ENCODE measurements at places on chromosomes 16 and 17. TPM values are rescaled to one million over a fixed set of nuclear protein-coding genes. Genes with fewer than 3 reads are reported as not detected.

Gene NPIPA5
- 3.9 TPM for total RNA-seq

Gene ORMDL3
- 58.2 TPM for total RNA-seq

Gene ASIC2
- total RNA-seq = not detected

Gene SALL1
- total RNA-seq = not detected

Gene PIRT
- total RNA-seq = not detected

Gene SLC6A2
- not detected for total RNA-seq

Gene CEP295NL
- 9.9 TPM for total RNA-seq

GRCh38 chr16:89847051-89847939 lies 19.0 kb downstream of the SPIRE2 start:
- no peaks in the 10 kb centered on the region for H3K27me3 ChIP-seq
- H3K4me1 ChIP-seq = peaks cover 21% of the 10 kb centered on the region
- no peak overlapping the region for H3K27ac ChIP-seq
- no peak overlapping the region for H3K4me3 ChIP-seq

GRCh38 chr17:67493812-67494211 lies 116.7 kb downstream of the PITPNC1 start:
- no peak for DNase-seq
- H3K4me1 ChIP-seq = peaks cover 22% of the 10 kb centered on the region
- H3K4me3 ChIP-seq = no peak overlapping the region
- H3K36me3 ChIP-seq = no peaks in the 10 kb centered on the region
- H3K27ac ChIP-seq = no peak overlapping the region

DNA sequence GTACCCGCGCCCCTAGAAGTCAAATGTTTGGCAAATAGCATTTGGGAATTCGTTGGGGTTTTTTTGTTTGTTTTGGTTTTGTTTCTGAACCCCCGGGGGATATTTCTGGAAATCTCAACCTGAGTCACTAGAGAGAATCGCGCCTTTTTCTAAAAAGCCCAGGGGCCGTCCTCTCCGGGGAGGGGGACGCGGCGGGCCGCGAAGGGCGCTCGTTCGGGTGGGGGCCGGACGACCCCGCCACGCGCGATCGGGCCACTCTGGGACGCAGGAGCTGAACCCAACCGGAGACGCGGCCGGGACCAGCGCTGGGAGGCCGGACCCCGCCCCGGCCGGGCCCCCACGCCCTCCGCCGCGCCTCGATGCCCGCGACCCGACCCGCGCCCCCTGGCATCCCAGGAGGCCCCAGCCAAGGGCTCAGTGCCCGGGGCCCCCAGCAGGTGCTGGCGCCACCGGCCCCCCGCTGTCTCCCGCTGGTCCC lies 302 bp downstream of the LITAF start:
- no peak for DNase-seq
- no peaks in the 10 kb centered on the region for H3K36me3 ChIP-seq
- H3K4me3 ChIP-seq = peak overlapping the region; percentile 79
- H3K27ac ChIP-seq = peak overlapping the region; percentile 99
- peaks cover 57% of the 10 kb centered on the region for H3K4me1 ChIP-seq
- peaks cover 20% of the 10 kb centered on the region for H3K27me3 ChIP-seq

DNA sequence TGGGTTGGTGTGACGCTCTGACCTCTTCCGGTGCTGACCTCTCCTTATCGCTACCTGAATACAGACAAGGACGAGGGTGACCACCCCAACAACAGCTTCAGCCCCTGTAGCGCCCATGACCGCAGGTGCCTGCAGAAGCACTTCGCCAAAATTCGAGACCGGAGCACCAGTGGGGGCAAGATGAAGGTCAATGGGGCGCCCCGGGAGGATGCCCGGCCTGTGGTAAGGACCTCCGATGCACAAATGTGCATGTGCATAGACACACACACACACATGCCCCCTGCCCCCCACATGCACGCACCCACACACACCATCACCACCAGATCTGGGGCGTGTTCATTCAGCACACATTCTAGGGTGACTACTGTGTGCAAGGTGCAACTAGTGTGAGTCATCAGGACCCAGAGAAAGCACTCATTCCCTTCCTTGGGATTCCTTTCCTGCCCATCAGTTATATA lies 9.7 kb downstream of the IGFBP4 start:
- no peaks in the 10 kb centered on the region for H3K27me3 ChIP-seq
- no peak for DNase-seq
- peaks cover 95% of the 10 kb centered on the region for H3K4me1 ChIP-seq
- no peak overlapping the region for H3K4me3 ChIP-seq

- peaks cover 12% of the 10 kb centered on the region for H3K27me3 ChIP-seq
- DNase-seq = no peak
- H3K36me3 ChIP-seq = no peaks in the 10 kb centered on the region
- H3K27ac ChIP-seq = no peak overlapping the region
- H3K4me3 ChIP-seq = no peak overlapping the region
Observed at GRCh38 chr17:6706499-6706898, 6.7 kb downstream of the SLC13A5 start.

DNA sequence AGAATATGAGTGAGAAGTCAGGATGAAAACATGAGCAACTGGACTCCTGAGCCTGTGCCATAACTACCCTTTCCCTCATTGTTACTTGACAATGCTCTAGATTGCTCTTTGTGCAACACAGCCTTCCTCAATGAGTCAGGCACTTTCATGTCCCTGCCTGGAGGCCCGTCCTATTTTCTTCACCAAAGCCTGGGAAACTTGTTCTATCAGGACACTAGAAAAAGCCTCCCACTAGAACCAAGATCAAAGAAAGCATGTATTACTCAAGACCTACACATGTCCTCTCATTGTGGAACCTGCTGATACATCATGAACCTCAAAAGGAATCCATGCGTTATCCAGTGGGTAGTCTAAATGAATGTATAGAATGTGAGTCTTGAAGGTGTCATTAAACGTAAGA lies 624.5 kb downstream of the TOX3 start:
- H3K4me1 ChIP-seq = no peaks in the 10 kb centered on the region
- no peak overlapping the region for H3K27ac ChIP-seq
- no peak overlapping the region for H3K4me3 ChIP-seq
- H3K27me3 ChIP-seq = no peaks in the 10 kb centered on the region
- no peaks in the 10 kb centered on the region for H3K36me3 ChIP-seq

DNA sequence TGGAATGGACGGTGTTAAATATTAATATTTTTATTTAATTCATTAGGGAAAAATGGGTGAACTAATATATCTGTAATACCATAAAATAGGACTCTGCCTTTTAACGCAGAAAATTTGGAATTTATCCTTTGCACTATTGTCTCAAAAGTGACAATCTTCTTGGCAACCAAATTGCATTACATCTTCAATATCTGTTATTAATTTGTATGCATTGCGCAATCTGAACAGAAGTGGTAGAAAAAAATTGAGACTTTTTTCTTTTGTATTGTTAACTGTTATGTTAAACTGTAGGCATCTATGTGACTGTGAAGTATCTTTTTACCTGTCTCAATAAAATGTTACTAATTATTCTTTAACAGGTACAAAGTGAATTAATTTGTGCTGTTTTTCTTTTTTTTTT lies 55.6 kb downstream of the PPM1E start:
- no peak overlapping the region for H3K27ac ChIP-seq
- H3K4me3 ChIP-seq = no peak overlapping the region
- H3K27me3 ChIP-seq = no peaks in the 10 kb centered on the region

- peak; percentile 90 for DNase-seq
- H3K27ac ChIP-seq = no peak overlapping the region
- no peaks in the 10 kb centered on the region for H3K27me3 ChIP-seq
- H3K4me1 ChIP-seq = no peaks in the 10 kb centered on the region
Observed at GRCh38 chr16:77971306-77972061, 50.9 kb upstream of the CLEC3A start.

DNA sequence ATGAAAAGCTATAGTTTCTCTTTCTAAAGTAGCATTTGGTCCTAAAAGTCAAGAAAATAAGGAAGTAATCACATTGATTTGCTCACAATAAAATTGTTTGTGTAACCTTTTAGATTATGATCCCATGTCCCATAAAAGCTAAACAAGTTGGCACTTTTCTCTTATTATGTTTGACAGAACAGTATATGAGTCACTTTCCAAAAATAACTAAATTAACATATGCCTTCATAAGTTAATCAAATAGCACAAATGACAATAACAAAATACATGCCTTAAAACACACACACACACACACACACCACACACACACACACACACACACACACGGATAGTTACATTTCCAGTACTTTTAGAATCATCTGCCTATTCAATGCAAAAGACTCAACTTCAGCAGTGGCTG lies 2.8 kb downstream of the MED13 start:
- H3K27me3 ChIP-seq = no peaks in the 10 kb centered on the region
- peaks cover 78% of the 10 kb centered on the region for H3K4me1 ChIP-seq
- DNase-seq = no peak
- no peak overlapping the region for H3K4me3 ChIP-seq
